Body of pancreas (tissue), 4 donors: ENCODE measurements at places on chromosomes 3 and 15.
A peak's percentile ranks its signal among the peaks of the same experiment; 100 is the strongest.

DNA sequence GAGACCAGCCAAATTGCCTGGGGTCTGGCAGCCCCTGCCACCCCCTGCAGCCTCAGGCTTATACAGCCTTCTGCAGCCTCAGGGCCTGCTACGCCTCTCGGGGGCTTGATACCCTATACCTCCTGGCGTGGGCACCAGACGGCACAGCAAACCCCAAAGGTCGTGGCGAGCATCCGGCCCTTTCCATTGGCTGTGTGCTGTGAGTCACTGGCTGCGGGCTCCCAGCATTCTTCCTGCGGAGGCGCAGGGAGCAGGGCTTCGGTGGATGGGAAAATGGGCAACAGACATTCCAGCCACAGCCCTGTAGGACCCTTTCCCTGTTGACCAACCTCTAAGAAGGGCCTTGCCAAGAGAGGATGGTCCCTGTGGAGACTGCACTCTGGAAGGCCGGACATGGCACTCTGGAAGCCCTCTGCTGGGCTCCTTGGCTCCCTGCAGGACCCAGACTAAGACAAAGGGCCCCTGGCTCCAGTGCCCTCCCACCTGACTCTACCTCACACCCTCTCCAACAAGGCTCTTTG lies 59.6 kb downstream of the ITGA11 start:
- H3K36me3 ChIP-seq = no peaks in the 10 kb centered on the region
- H3K4me3 ChIP-seq = no peak overlapping the region
- H3K27ac ChIP-seq = no peak overlapping the region
- H3K4me1 ChIP-seq = no peaks in the 10 kb centered on the region
- no peak for DNase-seq

DNA sequence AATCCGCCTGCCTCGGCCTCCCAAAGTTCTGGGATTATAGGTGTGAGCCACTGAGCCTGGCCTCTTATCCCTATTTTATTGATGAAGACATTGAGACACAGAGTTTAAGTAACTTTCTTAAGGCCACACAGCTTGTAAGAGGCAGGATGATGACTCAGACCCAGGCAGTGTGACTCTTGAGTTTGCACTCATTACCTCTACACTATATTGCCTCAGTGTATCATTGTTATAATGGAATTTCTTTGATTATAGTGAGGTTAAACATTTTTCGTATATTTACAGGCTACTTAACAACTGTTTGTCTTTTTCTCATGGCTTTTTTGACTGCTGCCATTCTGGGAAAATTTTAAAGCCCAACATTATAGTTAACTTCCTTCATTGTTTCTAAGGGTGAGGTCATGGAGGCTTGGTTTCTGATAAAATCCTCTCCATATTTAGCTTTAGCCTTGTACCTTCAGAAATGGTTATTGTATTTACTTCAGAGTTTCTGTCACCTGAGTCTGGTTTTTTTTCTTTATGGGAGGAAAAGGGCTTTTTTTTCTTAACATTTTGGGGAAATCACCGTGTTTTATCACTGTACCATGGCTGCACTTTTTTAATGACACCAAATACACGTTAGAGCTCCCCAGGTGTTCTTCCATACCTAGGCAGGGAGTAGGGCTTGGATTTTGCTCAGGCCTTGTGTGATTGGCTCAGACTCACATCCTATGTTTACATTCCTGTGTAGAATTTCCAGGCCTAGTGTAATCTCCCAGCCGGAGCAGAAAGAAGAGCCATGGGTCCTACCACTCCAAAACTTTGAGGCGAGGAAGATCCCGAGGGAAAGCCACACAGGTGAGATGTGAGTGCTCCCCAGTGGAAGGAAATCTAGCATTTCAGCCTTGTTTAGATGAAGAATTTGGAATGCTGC lies 6.3 kb downstream of the ZNF774 start:
- DNase-seq = no peak
- H3K36me3 ChIP-seq = peaks cover 2% of the 10 kb centered on the region
- H3K27ac ChIP-seq = no peak overlapping the region
- H3K4me3 ChIP-seq = no peak overlapping the region

GRCh38 chr3:150740733-150741496 lies 22.1 kb downstream of the SIAH2 start:
- no peaks in the 10 kb centered on the region for H3K27me3 ChIP-seq
- no peak for DNase-seq
- peaks cover 69% of the 10 kb centered on the region for H3K4me1 ChIP-seq
- no peak overlapping the region for H3K27ac ChIP-seq
- no peak overlapping the region for H3K4me3 ChIP-seq

- no peaks in the 10 kb centered on the region for H3K36me3 ChIP-seq
- DNase-seq = no peak
- no peak overlapping the region for H3K4me3 ChIP-seq
Observed at GRCh38 chr3:34361921-34362320, 563.5 kb downstream of the PDCD6IP start.

DNA sequence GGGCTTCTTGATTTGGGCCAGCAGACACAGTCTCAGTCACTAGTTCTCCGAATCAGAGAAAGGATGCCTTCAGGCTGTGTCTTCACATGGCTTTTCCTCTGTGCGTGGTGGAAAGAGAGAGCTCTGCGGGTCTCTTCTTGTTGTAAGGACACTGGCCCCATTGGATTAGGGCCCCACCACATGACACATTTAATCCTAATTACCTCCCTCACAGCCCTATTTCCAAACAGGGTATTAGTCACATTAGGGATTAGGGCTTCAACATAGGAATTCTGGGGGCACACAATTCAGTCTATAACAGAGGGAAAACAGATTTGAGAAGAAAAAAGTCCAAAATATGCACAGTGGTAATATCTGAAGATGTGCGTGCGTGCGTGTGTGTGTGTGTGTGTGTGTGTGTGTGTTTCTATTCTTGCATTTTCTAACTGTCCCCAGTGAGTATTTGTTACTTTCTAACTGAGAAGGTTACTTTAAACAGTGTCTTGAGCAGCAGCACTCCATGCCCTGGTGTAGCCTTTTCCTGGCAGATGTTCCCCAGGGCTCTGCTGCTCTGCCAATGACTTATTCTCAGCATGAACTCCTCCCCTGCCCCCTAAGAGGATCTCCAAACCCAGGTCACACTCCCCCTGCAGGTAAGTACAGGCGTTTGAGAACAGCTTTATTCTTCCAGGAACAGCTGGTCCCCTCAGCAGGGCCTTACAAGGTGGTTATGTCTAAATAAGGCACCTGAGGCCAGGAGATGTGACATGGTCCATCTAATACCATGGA lies 72.9 kb downstream of the RPL39L start:
- H3K4me3 ChIP-seq = no peak overlapping the region
- H3K4me1 ChIP-seq = peaks cover 21% of the 10 kb centered on the region
- no peaks in the 10 kb centered on the region for H3K36me3 ChIP-seq
- DNase-seq = no peak
- no peak overlapping the region for H3K27ac ChIP-seq

GRCh38 chr15:55168350-55168974 lies 28.3 kb downstream of the RSL24D1 start:
- H3K4me1 ChIP-seq = no peaks in the 10 kb centered on the region
- no peak overlapping the region for H3K27ac ChIP-seq
- H3K27me3 ChIP-seq = no peaks in the 10 kb centered on the region
- H3K36me3 ChIP-seq = no peaks in the 10 kb centered on the region

DNA sequence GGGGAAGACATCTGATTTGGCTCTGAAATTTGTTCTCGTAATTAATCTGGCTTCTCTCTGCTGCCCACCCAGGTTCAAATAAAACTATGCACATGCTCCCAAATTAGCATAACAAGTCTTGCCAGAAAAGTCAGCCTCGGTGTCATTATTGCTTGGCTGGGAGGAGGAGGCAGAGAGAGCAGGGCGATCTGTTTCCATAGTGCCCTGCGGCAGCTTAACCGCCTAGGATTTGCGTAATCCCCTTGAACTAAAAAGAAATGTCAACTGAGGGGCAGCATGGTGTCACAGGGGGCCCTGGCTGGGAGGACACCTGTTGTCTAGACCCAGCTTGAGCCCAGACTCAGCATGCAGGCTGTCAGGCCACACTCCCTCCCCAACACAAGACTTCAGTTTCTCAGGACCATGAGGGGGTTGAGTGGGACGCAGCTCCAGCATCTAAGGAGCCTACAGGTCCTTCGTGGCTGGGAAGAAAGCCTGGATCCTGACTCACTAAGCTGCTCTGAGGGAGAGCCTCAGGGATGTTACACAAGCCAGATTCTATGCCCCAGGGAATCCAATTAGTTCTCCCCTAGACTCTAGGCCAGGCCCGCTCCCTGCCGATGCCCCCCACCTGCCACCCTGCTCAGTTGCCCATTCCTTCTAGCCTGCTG lies 17.3 kb downstream of the MRPS11 start:
- H3K4me3 ChIP-seq = no peak overlapping the region
- no peaks in the 10 kb centered on the region for H3K36me3 ChIP-seq
- H3K27me3 ChIP-seq = no peaks in the 10 kb centered on the region
- DNase-seq = no peak

DNA sequence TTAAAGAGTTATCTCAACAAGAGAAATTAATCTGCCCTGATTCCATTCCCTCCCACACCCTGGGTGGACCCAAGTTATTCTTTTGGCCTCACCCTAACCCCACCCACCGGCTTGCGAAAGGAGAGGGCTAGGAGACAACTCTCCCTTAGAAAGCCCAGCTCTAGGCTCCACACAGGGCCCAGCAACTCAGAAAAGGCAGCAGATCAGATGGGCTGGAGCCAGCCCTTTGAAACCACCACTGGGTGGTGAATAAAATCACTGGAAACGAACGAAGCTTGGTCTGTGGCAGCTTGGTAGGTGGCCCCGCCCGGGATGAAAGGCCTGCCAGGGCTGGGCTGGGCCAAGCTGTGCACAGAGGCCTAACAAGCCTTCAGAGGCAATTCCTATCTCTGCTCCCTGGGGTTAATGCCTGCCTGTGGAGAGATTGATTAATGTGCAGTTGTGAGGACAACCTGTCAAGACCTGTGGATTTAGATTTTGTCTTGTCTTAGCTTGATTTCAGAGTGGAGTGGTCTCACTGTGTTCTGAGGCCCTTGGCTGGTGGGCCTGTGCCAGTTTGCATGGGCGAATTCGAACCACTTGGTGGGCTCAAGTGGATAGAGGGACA lies 38.8 kb downstream of the BHLHE40 start:
- peaks cover 29% of the 10 kb centered on the region for H3K4me1 ChIP-seq
- no peaks in the 10 kb centered on the region for H3K27me3 ChIP-seq
- H3K27ac ChIP-seq = peak overlapping the region; percentile 50
- no peak overlapping the region for H3K4me3 ChIP-seq
- peak; percentile 72 for DNase-seq

DNA sequence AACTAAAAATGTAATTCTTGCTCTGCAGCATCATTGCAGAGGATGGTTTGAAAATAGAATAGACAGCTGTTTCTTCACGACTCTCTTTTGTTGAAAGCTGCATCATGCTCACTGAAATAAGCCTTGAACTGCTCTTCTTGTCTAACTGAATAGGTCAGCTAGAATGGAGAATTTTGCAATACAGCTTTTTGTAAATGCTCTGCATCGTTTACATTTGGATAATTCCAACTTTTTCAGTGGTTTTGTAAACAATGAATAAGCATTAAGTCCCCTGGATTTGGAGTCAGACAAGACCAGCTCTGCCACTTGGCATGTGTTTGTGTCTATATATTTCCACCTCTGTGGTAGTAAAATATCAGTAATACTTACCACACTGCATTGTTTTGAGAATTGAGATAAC lies 95.2 kb downstream of the PLSCR2 start:
- H3K27me3 ChIP-seq = no peaks in the 10 kb centered on the region
- no peak overlapping the region for H3K4me3 ChIP-seq
- no peaks in the 10 kb centered on the region for H3K4me1 ChIP-seq
- no peaks in the 10 kb centered on the region for H3K36me3 ChIP-seq
- no peak for DNase-seq
- H3K27ac ChIP-seq = no peak overlapping the region

GRCh38 chr3:27293939-27294338 lies 75.2 kb downstream of the NEK10 start:
- no peaks in the 10 kb centered on the region for H3K36me3 ChIP-seq
- no peak for DNase-seq
- no peaks in the 10 kb centered on the region for H3K4me1 ChIP-seq
- H3K4me3 ChIP-seq = no peak overlapping the region

- H3K27me3 ChIP-seq = no peaks in the 10 kb centered on the region
- no peaks in the 10 kb centered on the region for H3K4me1 ChIP-seq
- no peak overlapping the region for H3K4me3 ChIP-seq
- H3K27ac ChIP-seq = no peak overlapping the region
- DNase-seq = no peak
Observed at GRCh38 chr3:153439780-153440179, 277.8 kb downstream of the RAP2B start.

DNA sequence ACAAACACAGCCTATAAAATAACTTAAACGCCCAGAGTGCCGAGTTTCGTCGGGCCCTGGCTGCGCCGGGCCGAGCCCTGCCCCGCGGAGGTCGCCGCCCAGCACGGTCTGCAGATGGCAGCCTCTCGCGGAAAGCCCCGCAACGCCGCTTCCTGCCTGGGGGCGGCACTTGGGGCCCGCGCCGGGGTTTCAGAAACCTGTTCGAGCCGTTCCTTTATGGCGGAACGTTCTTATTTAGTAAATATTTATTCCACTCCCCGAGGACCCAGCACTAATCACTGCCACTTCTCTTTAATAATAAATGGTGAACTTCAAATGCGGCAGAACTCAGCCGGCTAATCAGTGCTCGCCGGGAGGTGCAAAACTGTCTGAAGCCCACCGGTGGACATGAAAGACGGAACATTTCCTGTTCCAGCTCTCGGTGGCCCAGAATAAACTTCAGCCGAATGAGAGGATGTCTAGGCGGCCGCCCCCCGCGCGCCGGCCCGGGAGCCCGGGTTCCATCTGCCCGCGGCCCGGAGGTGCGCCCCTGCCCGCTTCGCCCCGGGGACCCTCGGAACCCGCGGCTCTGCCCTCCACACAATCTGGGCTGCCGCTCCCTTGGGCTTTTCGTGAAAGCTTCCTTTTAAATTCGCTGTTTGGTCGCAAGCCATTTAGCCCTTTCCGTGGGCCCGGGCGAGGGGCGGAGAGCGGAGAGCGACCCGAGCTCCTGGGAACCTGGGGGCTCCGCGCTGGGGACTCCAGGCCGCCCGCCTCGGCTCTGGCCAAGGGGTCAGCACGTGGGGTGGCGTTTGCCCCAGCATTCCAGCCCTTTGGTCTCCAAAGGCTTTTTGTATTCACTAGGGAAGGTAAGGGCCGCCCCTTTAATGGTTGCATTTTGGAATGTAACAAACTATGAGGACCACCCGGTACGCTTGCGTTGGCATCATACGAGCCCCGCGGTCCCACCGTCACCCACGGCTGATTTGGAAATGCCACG lies 110.8 kb upstream of the ATP11B start:
- peaks cover 17% of the 10 kb centered on the region for H3K4me1 ChIP-seq
- no peaks in the 10 kb centered on the region for H3K36me3 ChIP-seq
- no peak overlapping the region for H3K27ac ChIP-seq
- peak overlapping the region; percentile 51 for H3K4me3 ChIP-seq
- H3K27me3 ChIP-seq = peaks cover 14% of the 10 kb centered on the region

DNA sequence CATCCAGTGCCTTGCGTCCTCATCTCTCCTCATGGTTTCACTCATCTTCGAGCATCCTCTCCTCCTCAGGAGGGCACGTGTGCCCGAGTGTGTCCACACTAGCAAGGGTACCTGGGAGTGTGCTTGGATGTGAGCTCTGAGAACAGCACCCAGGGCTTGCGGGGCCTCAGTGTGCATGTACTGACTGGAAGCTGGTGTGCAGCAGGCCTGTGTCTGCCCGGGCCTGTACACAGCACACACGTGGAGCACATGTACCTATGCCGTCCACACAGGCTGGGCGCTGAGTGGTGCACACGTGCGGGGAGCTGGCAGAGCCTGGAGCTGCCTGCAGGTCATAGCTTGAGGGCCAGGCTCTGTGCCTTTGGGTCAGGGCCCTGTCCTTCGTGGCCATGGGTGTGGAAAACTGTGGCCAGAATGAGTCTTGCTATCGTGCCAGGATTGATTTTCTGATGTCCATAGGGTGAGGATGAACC lies 34.9 kb downstream of the TSPAN3 start:
- no peak overlapping the region for H3K27ac ChIP-seq
- no peaks in the 10 kb centered on the region for H3K36me3 ChIP-seq
- no peaks in the 10 kb centered on the region for H3K4me1 ChIP-seq
- no peak for DNase-seq
- H3K27me3 ChIP-seq = no peaks in the 10 kb centered on the region
